DMS 273 treated with DMSO at 0.1 percent for 48 hours (cell line): ENCODE measurements at places on chromosomes 2 and 18.

DNA sequence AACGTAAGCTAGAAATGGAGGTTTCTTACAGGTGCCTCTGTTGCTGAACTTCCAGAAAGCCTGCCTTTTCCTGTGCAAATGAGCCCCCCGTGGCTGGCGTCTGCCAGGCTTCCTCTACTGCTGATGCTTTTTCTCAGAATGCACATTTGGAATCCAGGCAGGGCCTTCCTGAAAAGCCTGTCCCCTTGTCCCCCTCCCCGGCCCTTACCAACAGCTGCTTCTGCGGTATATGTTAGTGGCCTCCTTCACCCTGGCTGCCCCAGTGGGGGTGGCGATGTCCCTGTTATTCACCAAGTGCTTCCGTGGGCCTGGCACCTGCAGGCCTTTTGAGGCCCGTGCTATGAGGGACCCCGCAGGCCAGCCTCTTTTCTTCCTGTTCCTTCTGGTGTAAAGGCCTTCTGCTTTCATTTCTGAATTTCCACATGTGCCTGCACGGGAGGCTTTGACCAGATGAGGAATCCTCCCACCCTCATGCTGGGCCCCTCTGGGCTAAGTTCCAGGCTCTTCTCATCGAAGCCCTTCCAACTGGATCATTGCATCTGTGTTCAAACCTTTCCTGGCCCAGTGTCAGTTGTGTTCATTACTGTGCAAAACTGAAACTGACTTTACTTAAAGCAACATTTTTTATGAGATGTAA lies 10.4 kb downstream of the CNDP2 start:
- no peak for DNase-seq

DNA sequence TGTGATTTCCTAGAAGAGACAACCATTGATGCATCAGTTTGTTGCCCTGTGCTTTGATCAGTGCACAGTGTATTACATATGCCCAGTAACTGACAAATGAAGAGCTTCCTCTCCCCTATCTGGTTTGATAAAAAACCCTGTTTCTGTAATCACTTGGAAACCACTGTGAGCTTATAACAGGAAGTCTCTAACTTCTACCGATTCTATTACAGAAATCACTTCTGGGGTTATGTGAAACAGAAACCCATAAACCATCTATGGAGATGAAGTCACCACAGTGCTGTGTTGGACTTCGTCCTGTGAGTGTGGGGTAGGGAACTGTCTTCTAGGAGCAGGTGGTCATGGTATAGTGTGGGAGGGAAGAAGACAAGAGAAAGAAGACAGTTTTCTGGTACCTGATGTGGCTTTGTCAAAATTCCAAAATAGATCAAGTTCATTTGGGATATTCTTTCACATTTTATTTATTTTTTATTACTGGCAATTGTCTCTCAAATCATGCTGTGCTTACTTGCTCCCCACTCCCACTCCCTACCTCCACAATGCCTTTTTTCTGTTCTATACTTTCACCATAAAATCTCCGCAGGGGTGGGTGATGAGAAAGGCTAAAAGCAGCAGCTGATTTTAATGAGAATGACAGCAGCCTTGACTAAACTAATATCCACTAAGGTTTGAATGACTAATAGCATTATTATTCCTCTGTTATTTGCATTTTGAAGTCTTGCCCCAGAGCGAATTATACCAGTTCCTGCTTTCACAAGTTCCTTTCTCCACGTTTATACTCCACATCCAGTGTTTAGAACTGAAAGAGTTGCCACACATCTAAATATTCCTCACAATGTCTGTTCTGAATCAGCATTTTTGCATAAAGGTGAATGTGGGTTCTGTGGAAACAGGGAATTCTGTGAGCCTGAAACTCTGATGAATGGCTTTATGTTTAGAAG lies 41.7 kb upstream of the RND3 start:
- DNase-seq, result no peak

DNA sequence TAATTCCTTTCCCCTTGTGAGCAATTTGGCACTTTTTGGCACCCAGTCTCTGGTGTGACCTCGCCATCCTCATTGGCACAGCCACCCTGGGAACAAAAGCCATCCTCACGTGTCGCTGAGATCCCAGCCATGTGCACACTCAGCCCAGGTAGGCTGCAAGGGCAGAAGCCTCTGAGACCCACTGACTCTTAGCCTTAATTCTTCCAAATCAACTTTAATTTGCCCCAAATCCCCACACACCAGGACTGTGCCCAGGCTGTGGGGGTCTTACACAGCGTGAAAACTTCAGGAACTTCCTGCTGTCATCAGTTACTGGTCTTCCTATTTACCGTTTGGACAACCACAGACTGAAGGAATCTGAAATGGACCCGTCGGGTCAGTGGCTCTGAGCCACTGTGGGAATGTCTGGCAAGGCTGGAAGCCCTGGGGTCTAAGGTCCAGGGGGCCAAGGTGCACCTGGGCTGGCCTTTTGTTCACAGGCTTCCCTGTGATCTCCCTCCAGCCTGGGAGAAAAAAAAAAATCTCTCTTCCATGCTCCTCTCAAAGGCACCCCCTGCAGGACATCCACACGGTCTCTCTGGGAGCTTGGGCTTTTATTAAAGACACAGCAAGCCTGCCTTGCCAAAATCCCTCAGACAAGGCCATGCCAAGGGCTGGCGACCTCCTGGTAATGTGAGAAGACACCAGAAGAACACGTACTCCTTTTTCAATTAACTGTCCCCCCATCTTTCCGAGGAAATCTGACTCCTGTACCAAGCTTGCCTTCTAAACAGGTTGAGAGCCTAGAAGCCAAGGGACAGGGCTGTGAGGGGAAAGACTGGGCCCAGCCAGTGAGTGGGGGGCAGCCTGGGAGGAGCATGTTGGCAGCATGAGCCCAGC lies 42.1 kb upstream of the LAPTM4A start:
- DNase-seq, result peak; percentile 36

- no peak for DNase-seq
Measured at GRCh38 chr18:42459873-42460272, 504.8 kb downstream of the PIK3C3 start.

DNA sequence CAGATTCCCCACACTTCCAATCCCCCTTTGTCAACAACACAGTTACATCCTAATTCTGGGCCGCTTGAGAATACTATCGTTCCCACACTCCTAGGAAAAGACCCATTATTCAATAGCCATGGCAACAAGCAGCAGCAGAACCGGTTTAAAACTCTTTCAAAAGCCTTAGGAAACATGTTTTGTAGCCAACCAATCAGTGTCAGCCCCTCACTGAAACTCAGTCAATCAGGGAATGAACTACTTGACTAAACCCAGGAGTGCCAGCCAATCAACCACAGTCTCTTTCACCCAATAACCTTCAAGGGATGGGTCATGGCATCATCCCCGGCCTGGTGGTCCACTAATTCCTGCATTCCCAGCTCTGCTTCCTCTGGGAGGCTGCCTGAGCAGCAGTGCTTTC lies 204.8 kb upstream of the HS6ST1 start:
- DNase-seq, result no peak

DNA sequence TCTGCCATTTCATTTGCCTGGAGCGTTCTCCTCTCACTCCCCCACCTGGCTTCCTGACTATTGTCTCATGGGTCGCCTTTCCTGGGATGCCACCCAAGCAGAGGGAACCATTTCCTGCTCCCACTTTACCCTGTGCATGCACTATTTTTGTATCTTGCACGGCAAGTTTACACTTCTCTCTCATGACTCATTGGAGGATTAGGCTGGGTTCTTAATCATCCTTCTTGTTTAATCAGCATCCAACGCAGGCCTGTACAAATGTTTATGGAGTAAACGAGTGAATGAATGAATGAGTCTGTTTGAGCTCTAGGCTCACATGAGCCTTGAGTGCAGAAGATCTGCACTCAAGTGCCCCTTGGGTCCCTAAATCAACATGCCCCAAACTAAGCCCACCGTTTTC lies 3.8 kb upstream of the ARHGAP25 start:
- DNase-seq, result no peak

DNA sequence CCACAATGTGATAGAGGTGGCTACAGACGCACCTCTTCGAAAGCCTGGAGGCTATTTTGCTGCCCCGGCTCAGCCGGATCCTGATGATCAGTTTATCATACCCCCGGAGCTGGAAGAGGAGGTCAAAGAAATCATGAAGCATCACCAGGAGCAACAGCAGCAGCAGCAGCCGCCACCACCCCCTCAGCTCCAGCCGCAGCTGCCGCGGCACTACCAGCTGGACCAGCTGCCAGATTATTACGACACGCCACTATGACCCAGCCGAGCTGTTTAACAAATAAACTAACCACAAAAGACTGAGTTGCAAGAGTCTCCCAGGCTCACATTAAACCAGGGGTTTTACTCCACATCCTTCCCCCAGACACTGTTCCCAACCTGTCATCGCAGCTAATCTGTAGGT lies 263.8 kb downstream of the PHLPP1 start:
- peak; percentile 46 for DNase-seq

DNA sequence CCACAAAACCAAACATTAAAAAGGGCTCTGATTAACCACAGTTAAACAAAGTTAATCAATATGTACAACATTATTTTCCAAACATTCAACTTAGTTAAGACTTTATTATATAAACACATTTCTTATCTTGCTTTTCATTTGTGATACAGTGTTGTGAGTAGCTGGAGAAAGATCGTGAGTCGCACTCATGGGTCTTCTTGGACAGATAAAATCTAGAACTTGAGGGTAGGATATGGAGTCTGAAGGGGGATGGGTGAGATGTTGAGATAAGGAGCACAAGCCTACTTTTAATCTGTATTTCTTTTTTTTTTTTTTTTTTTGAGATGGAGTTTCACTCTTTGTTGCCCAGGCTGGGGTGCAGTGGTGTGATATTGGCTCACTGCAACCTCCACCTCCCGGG lies 22.6 kb upstream of the TMEM214 start:
- DNase-seq, result no peak

DNA sequence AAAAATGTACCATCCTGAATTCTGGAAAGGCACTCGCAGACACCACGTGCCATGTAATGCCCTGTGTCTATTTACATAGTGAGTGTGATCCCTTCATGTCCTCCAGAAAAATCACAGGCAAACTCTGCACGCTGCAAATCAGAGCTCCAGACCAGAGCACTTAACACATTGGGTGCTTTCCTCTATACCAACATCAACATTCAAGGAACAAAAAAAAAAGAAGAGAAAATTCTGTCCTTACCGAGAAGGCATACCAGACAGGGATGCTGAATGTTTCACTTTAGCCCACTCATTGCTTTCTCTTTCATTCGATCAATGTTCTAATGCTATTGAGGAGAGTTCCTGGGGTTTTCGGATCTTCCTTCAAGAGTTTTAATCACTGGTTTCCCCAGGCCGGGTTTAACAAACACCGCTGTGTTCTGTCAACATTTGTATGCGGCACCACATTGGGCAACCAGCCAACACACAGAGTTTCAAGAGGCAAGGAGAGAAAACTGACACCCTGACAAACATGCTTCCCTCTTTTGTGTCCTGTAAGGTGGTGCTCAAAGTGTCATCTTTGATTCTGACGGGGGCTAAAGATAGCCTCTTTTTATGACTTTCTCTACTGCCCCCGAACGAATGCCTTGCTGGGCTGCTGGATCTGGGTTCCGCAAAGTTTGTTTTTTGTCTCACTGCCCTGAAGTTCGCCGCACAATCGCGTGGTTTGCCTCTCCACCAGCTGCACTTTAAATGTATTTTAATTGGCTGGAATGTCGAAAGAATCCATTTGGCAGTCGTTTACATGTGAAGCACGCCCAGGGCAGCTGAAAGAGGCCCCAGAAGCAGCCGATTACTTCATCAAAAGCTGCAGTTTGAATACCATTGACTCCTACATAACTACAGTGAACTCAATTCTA lies 106.4 kb upstream of the NCKAP5 start:
- no peak for DNase-seq

- no peak for DNase-seq
Measured at GRCh38 chr2:119819846-119820245, 60.1 kb downstream of the PTPN4 start.

- no peak for DNase-seq
Measured at GRCh38 chr2:38248255-38248654, 128.8 kb downstream of the ATL2 start.

DNA sequence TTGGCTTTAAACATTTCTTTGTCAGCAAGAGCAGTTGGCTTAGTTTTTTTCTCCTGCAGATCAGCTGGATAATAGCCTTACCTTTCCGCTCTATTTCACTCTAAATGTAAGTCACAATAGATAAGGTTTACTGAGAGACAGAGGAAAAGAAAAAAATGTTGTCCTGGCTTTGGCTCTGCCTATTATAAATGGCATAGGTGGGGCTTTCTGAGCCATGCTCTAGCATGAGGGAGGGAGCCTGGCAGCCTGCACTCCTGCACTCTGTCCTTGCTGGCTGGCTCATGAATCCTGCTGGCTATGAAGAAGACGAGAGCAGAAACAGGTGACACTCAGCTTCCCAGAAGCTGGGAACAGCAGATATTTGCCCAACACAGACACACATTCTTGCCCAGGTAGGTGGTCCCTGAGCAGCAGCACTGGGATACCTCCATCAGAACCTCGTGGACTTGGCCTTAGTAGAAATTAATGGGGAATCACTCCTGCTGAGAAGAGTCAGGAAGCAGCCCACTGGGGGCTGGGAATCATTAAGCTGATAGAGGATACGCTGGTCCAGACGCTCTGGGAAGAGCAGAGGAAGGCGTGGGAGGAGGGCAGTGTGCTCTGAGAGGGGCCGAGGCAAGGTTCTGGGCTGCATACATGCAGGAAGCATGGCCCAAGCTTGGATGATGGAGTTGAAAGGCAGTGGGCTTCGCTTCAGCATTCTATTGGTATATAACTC lies 514.4 kb upstream of the HS6ST1 start:
- no peak for DNase-seq

- DNase-seq, result no peak
Measured at GRCh38 chr2:207283356-207283755, 117.6 kb upstream of the KLF7 start.

DNA sequence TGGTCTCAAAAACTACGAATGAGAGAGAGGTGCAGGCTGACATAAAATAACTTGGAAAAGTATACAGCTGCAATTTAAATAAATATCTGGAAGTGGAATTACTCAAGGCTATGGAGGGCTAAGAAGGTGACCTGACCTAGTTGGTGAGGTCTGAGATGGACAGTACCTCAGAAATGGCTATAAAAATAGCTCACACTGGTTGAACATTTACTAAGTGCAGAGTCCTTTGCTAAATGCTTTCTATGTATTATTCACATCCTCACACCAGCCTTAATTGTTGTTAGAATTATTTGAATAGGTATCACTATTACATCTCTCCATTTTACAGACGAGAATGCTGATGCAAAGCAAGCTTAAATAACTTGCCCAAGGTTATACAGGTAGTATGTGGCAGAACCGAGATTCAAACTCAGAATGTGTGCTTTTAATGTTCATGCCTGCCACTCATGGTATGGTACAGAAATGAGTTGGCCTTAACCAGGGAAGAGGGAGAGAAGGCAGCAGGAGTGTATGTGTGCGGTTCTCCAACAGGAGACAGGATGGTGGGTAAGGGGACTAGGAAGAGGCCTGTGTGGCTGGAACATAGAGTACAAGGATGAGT lies 37.4 kb downstream of the MRPL44 start:
- no peak for DNase-seq

DNA sequence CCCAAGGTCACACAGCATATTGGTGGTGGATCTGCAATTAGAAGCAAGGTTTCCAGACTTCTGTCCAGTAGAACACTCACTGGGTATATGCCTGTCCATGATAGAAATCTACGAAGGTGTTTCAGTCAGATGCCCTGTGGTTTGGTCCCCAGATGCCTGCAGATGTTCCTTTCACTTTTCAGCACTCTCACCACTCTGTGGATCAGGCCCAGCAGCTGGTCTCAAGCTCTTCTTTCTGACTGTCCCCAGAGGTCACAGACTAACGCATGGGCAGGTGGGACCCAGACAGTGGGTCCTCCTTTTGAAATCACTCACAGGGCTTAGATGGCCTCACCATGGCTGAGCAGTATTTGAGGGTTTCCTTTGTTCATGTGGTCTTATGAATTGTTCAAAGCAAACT lies 376.5 kb downstream of the ALK start:
- no peak for DNase-seq
